ENCODE measurements at places on chromosomes 5 and 9.

- H3K27me3 ChIP-seq = no peaks in the 10 kb centered on the region
- no peak for DNase-seq
- no peaks in the 10 kb centered on the region for H3K4me1 ChIP-seq
- no peak overlapping the region for H3K4me3 ChIP-seq
- H3K27ac ChIP-seq = no peak overlapping the region
- H3K36me3 ChIP-seq = no peaks in the 10 kb centered on the region
These were observed 156.8 kb downstream of the MACROH2A1 start for GRCh38 chr5:135242021-135242865.

GRCh38 chr5:51109786-51110410, 273.4 kb upstream of the ISL1 start:
- no peaks in the 10 kb centered on the region for H3K4me1 ChIP-seq
- no peak overlapping the region for H3K27ac ChIP-seq
- H3K4me3 ChIP-seq = no peak overlapping the region
- no peaks in the 10 kb centered on the region for H3K36me3 ChIP-seq

DNA sequence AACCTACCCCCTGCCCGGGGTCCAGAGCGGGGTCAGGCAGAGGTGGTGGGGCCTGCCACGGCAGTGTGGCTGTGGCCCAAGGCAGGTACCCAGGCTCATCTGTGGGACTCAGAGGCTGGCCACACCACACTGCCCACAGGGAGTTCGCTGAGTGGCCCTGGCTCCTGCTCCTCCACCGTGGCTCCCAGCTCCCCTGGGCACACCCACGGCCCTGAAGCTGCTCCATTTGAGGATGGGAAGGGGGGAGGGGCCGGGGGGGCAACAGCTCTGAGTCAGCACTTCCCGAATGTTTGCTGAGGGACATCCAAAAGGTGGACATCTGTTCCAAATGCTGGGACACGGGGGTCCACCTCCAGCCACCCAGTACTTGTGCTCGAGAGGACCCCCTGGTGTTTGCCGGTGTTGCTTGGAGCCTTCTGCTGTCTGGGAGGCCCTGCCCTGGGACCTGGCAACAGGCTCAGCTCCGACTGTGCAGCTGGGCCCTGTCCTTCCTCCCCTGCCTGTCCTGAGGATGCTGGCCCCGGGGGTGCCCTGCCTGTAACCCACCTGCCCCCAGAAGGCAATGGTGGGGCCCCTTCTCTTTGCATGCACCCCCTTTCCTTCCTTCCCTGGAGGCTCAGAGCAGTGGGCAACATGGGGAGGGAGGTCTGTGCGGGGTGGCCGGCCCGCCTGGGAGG, 2.5 kb upstream of the NRARP start:
- no peaks in the 10 kb centered on the region for H3K27me3 ChIP-seq
- no peak overlapping the region for H3K27ac ChIP-seq
- H3K4me1 ChIP-seq = peaks cover 24% of the 10 kb centered on the region
- DNase-seq = no peak
- no peaks in the 10 kb centered on the region for H3K36me3 ChIP-seq
- H3K4me3 ChIP-seq = no peak overlapping the region

- no peak overlapping the region for H3K4me3 ChIP-seq
- H3K27ac ChIP-seq = no peak overlapping the region
- peaks cover 11% of the 10 kb centered on the region for H3K36me3 ChIP-seq
- DNase-seq = no peak
- H3K4me1 ChIP-seq = no peaks in the 10 kb centered on the region
- no peaks in the 10 kb centered on the region for H3K27me3 ChIP-seq
These were observed 38.8 kb downstream of the RAD50 start for GRCh38 chr5:132595624-132596023.

DNA sequence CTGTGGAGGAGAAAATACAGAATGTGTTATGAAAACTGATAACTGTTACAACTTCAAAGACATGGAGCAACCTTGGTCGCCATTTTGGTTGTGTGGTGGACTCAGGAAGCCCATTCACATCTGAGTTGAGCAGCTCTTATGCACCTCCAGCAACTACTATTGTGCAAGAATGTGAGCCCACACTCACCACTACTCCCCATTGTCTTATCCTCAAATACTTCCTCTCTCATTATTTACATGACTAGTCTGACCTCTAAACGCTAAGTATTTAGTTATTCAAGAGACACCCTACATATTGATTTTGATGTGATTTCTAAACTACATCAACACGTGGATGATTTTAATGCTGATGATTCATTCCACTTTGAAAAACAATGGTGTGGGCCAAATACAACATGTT, 516.6 kb upstream of the CLINT1 start:
- no peaks in the 10 kb centered on the region for H3K36me3 ChIP-seq
- no peaks in the 10 kb centered on the region for H3K4me1 ChIP-seq
- H3K27me3 ChIP-seq = no peaks in the 10 kb centered on the region
- DNase-seq = no peak
- H3K27ac ChIP-seq = no peak overlapping the region
- no peak overlapping the region for H3K4me3 ChIP-seq

GRCh38 chr9:127136880-127137639, 14.6 kb upstream of the ANGPTL2 start:
- no peaks in the 10 kb centered on the region for H3K4me1 ChIP-seq
- no peak overlapping the region for H3K27ac ChIP-seq
- no peak overlapping the region for H3K4me3 ChIP-seq
- no peaks in the 10 kb centered on the region for H3K27me3 ChIP-seq

DNA sequence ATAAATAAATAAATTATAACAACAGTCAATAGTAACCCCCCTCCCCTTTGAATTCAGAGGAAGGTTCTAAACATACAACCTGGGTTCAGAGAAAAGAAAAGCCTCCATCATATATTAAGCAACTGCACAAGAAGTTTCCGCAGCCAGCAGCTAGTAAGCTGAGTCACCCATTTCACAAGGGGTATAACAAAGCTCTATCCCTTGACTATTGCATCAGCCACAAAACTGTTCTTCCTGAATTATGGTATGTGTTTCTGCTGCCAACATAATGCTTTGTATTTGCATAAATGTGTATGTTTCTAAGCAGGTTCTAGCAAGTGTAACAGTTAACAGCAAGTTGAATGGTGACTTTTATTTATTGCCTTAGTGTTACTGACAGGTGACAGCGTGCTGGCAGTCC, 6.8 kb upstream of the CEP120 start:
- no peak overlapping the region for H3K27ac ChIP-seq
- H3K4me3 ChIP-seq = no peak overlapping the region
- no peaks in the 10 kb centered on the region for H3K4me1 ChIP-seq
- H3K27me3 ChIP-seq = no peaks in the 10 kb centered on the region
- no peak for DNase-seq

DNA sequence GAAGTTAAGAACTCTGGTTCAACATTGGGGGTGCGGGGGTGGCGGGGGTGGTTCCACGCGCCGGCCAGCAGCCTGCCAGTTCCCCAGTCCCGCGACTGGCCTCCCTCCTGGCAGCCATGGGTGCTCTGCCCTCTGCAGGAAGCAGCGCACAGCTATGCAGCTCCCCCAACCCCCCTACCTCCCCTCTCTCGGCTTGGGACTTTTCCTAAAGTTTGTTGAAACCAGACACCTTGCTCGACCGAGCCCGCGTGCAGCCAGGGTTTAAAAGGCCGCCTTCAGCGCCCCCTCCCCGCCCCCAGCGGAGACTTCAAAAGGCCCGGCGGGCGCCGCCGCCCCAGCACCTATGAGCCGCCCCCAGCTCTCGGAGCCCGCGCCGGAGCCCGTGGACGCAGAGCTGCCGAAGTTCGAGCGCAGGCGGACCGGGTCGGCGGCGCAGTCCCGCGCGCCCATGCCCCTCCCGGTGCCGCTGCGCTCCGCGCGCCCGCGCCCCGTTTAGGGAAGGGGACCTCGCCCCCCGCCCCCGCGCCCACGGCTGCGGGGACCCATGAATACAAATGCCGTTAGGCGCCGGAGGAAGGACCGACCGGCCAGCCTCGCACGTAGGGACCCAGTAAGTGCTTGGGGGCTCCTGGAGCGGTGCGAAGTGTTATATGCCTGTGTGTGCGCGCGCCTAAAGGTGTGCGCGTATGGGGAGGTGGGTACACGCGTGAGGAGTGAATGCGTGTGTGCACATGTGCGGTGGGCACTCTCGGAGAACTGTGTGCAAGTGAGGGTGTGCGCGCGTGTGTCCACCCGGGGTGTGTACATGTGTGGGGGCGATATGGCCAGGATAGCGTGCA, 1.4 kb upstream of the COL27A1 start:
- no peak overlapping the region for H3K27ac ChIP-seq
- no peaks in the 10 kb centered on the region for H3K36me3 ChIP-seq
- H3K4me1 ChIP-seq = no peaks in the 10 kb centered on the region
- no peak overlapping the region for H3K4me3 ChIP-seq

All from GM12878 (cell line).